ENCODE measurements at places on chromosomes 16 and 17. TPM values are rescaled to one million over a fixed set of nuclear protein-coding genes. Genes with fewer than 3 reads are reported as not detected.
A peak's percentile ranks its signal among the peaks of the same experiment; 100 is the strongest.

DNA sequence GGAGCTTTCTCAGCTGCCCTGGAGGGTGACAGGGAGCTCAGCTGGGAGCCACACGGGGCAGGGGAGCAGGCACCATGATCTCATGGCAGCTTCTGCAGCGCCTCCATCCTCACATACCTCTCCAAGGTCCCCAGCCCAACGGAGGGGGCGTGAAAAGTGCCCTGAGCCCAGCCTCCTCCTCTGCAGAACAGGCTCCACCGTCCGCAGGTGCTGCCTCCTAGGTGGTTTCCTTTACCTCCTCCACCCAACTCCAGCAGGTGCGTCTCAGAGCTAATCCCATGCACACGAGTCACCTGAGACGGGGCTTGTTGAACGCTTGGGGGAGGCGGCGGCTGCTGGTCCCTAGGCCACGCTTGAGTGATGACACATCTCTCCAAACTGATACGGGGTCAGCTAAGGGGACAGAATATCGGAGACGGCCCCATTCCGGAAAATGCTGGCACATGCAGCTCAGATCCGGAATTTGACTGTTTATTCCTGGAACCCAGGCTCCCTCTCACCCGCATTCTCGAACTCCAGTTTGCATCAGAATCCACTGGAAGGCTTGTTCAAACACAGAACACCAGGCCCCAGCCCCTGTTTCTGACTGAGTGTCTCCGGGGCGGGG, 387 bp upstream of the SLC38A8 start:
- DNase-seq, result no peak

GRCh38 chr17:17403899-17404576, 72.8 kb upstream of the MED9 start:
- DNase-seq, result no peak

GRCh38 chr16:2214719-2214968, at the start of gene PGP:
PGP (minus strand) TSS chr16:2214840; CDS start chr16:2214777, 63 bp downstream.
- no peak for DNase-seq

DNA sequence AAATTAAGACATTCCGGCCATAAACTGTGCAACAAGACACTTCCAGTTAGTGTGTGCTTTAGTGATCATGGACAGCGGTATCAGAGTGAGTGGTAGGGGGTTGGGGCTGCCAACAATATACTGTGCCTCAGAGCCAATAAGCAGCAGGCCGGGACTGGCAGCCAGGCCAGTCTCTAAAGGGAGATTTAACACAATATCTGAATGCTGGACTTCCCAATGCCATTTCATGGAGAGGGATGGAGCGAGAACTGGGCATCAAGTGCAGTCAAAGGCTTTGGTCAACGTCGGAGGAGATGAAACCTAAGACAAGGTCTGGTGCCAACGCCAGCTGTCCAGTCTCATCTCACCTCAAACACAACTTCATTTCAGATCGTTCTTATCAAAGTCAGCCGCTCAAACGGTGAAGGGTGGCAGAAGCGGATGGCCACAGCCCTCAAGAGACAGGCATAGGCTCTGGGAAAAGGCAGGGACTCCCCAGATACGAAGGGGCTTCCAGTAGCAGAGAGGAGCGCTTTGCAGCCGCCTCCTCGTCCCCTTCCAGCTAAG, 935 bp downstream of the USP32 start:
- peak; percentile 56 for DNase-seq

- peak; percentile 90 for DNase-seq
These were observed 3.9 kb upstream of the NLRC5 start for GRCh38 chr16:56985288-56985961.

- DNase-seq, result no peak
These were observed 47.8 kb downstream of the ANKRD11 start for GRCh38 chr16:89442588-89442987.

GRCh38 chr17:64679710-64680216, 17.7 kb upstream of the SMURF2 start:
- DNase-seq, result peak; percentile 99

DNA sequence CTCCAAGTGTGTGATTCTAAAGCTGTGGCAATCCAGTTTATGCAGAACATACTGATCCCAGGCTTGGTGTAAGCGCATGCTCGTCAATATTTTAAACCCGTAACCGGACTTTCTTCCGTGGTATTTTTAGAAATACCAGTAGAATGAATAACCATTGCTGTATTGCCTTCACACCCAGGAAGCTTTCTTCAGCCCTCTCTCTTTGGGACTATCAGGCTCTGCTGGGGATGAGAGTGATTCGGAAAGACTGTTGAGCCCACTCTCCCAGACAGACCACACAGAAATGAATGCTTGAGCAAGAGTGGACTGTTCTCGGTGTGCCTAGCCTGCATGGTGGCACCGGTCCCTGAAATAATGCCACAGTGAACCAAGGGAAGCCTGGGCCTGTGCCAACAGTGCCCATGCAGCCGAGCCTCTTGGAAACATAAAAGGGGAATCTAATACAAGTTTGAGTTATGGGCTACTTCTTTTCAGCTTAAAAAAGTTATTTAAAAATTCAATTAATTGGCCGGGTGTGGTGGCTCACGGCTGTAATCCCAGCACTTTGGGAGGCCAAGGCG, 89.9 kb upstream of the ELAC2 start:
- DNase-seq, result peak; percentile 24

GRCh38 chr17:18110636-18111145, 2.1 kb downstream of the MYO15A start:
- no peak for DNase-seq

DNA sequence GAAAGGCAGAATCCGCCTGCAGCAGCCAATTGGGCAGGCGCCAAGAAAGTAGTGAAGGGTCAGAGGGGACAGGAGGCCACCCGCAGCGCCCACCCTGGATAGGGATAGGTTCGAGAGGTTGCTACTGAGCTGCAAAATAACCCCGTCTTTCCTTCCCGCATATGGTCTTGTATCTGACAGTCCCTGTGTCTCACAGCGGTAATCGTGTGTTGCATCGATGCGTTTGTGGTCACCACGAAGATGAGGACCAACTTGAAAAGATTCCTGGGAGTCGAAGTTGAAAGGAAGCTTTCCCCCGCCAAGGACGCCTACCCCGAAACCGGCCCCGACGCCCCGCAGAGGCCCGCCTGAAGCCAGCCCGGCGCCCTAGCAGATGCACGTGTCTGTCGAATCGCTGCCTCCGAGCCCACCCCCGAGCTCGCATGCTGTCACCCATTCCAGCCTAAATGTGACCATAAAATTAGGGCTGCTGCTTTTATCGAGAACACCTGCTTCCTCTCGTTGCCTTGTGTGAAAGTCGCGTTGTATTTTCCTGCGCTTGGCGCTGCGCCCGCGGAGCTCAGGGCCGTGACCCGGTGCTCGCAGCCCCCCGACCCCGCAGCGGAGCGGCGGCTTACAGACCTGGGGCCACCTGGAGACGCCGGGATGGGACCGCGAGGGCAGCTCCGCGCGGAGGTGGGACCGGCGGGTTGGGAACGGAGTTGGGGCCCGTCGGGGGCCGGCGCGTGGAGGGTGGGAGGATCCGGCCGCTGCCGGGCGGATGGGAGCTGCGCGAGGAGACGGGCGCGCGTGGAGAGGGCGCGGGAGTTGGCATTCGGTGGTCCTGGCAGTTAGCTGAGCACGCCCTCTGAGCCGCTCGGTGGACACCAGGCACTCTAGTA, at the start of gene CMTM2:
Gene CMTM2, plus strand, starts transcription at position 813 of the 881 bp plus-strand sequence. CDS start 145 bp downstream, outside the sequence.
- DNase-seq, result no peak

GRCh38 chr16:21281698-21282389, 3.8 kb upstream of the CRYM start:
- no peak for DNase-seq

DNA sequence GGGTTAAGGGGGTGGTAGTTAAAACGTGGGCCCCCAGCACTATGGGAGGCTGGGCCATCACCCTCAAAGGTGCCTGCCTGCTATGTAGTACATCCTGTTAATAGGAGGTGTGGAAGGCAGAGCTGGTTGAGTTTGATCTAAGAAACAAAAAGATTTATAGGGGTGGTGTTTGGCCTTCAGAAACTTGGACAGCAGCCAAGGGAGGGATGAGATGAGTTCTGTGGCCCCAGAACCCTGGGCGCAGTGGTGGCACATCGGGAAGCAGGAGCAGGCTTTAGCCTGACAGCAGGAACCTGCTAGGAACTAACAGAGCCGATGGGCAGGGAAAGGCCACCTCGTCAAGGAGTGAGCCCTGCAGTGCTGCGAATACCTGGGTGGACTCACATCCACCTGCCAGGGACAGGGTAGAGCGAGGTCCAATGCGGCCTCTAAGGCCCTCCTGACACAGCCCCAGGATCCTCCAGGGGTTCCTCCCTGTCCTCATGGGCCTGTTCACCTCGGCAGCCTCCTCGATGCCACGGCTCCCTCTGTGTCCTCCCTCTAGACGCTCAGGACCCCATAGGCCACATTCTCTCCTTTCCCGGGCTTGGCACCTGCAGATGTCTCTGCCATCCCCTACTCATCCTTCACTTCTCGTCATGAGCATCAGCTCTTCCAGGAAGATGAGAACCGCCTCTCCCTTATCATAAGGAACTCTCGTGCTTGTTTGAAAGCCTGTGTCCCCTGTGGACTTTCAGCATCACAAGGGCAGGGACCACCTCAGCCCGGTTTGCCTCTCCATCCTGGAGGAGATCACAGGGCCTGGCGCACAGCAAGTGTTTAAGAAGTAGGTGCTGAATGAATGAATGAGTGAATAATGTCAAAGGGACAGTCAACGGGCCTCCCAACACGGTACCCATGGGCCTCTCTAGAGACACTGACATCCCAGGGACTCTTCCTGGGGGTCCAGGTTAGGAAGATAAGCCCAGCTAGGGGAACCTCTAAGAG, 103.5 kb upstream of the TNRC6C start:
- no peak for DNase-seq

- DNase-seq, result no peak
These were observed 23.5 kb downstream of the USP36 start for GRCh38 chr17:78817123-78817522.

DNA sequence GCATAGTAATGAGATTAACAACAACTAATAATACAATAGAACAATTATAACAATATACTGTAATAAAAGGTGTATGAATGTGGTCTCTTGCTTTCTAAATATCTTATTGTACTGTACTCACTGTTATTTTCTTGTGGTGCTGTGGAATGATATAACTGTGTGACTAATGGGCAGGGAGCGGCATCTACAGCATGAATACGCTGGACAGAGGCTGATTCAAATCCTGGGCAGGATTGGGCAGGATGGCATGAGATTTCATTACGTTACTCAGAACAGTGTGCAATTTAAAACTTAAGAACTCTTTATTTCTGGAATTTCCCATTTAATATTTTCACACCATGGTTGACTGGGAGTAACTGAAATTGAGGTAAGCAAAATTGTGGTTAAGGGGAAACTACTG, 1239.8 kb upstream of the GOT2 start:
- peak; percentile 75 for DNase-seq

GRCh38 chr17:38443356-38444031, 15.2 kb downstream of the ARHGAP23 start:
- no peak for DNase-seq

- no peak for DNase-seq
These were observed 525 bp upstream of the SEPHS2 start for GRCh38 chr16:30446203-30446595.

- no peak for DNase-seq
These were observed 40.3 kb upstream of the FAM20A start for GRCh38 chr17:68641276-68642117.

- no peak for DNase-seq
These were observed 664 bp upstream of the NKD1 start for GRCh38 chr16:50547340-50548124.

DNA sequence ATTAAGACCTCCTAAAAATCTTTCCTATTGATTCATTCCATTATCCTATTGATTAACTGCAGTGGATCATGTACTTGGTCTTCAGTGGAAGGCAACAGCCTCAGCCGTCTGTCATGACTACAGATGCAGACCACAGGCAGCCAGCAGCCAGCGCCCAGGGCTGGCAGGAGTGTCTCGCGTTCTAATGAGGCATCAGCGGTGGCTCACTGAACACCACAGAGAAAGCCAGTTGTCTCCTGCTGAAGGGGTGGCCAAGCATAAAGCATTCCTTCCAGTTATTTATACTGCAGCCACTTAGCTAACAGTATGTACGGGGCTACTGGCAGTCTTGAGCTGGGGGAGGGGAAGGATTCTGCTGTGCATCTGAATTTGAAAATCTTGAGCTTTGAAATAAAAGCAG, 214.3 kb downstream of the IRX3 start:
- DNase-seq, result peak; percentile 13

- DNase-seq, result peak; percentile 15
These were observed 43.6 kb upstream of the YPEL2 start for GRCh38 chr17:59287891-59288290.

GRCh38 chr17:72545766-72546165, 424.9 kb downstream of the SOX9 start:
- DNase-seq, result peak; percentile 87

DNA sequence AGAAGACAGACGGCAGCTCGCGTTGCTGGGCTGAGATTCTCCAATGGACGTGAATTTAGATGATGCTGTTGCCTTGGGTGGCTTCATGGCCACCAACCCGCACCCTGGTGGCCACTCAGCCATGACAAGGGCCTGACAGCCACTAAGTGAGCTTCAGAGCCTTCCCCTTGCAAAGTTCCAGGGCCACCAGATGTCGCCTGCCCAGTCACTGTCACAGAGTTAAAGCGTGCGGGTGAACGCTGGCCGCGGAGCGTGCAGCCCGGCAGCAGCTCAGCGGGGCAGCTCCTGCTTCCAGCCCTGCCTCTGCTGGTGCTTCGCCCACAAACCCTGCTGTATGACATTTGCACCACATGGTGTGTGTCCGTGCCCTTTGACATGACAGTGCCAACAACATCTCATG, 13.3 kb upstream of the KREMEN2 start:
- DNase-seq, result no peak

DNA sequence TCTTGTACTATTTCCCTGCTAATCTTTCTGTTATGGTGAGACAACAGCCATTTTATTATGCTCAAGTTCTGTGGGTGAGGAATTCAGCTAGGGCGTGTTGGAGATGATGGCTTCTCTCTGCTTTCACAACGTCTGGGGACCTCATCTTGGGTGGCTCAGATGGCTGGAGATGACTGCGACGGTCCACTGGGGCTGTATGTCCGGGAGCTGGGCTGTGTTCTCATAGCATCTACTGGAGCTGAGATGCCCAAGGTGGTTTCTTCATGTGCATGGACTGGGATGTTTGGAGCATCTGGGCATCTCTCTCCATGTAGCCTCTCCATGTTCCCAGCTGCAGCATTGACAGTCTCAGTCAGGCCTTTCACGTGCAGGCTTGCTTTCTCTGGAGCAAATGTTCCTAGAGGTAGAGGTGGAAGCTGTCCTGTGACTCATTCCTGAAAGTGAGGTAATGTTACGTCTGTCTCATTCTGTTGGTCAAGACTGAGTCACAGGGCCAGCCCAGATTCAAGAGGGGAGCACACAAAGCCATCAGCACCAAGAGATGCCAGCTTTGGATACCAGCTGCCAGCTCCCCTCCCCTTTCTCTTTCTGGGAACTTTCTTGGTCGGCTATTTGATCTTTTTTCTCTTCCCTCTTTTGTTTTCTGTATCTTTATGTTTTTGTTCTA, 96.2 kb downstream of the RAP1GAP2 start:
- DNase-seq, result peak; percentile 85

Gene GINS2
- total RNA-seq, result 38.6 TPM

Gene PLCG2
- 0.06 TPM for total RNA-seq

Gene MYH2
- total RNA-seq, result 0.11 TPM

Gene SLC6A2
- not detected for total RNA-seq

Gene CDC6
- 43.2 TPM for total RNA-seq

Gene PRSS33
- not detected for total RNA-seq

Gene TPPP3
- 17.6 TPM for total RNA-seq

Gene ARL5C
- not detected for total RNA-seq

Gene PPP1R1B
- total RNA-seq, result not detected

Gene KRTAP17-1
- not detected for total RNA-seq

Gene KRTAP2-2
- not detected for total RNA-seq

Gene IRF8
- total RNA-seq, result not detected

Gene BICDL2
- total RNA-seq, result not detected

Gene MAPT
- not detected for total RNA-seq
